ENCODE measurements at places on chromosomes 1 and 21. TPM values are rescaled to one million over a fixed set of nuclear protein-coding genes. Genes with fewer than 3 reads are reported as not detected.

The LCE1A gene
- not detected for polyA plus RNA-seq

- peak; percentile 44 for DNase-seq
These were observed 1.2 kb upstream of the RWDD3 start for GRCh38 chr1:95232646-95233318.

- DNase-seq = peak; percentile 86
These were observed 1.0 kb upstream of the KAZN start for GRCh38 chr1:14597343-14598006.

DNA sequence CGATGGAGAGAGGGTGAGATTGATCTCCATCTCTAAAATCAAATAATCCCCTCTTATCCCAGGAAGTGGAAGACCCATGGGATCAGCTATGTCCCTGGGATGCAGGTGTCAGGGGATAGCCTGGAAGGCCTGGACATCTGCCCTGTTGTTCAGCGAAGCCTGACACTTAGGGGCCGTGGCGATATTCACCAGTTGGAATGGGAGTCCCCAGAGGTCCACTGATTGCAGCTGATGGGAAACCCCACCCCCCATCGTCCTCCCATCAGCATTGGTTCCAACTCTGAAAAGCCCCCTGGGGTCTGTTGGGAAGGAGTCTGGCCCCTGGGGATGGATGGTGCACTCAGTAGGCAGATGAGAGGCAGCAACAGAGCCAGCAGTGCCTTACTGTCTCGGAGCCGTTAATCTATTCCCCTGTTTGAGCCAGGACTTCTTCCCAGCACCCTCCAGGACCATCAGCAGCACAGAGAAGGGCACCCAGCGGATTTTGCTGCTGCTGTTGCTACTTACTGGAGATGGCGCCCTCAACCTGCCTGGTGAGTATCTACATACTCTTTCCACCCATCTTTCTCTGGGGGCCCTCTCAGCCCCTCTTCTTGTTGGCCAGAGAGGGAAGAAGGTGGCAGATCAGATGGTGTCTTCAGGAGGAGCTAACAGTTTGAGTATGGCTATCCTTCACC lies 13.4 kb downstream of the CATSPER4 start:
- DNase-seq = no peak

DNA sequence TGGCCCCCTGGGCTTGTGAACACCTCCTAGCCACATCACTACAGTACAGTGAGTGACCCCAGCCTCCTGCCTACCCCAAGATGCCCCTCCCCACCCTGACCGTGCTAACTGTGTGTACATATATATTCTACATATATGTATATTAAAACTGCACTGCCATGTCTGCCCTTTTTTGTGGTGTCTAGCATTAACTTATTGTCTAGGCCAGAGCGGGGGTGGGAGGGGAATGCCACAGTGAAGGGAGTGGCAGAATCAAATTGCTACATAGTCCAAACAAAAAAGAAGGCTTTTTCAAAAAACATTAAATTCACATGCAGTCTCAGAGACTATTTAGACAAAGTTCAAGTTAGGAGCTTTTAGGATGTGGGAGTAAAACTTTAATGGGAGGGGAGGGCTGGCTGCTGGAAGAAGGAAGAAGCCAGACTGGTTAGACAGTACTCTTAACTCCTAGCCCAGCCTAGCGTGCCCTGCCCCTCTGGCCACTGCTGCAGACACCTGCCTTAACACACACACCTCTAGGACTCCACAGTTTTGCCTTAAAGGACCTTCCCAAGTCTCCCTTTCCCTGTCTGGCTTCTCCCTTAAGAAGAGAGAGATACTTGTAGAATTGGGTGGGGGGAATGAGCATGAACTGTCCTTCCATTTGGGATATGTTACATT lies 9.4 kb downstream of the PEA15 start:
- no peak for DNase-seq

The ZSCAN20 gene
- 0.99 TPM for polyA plus RNA-seq

DNA sequence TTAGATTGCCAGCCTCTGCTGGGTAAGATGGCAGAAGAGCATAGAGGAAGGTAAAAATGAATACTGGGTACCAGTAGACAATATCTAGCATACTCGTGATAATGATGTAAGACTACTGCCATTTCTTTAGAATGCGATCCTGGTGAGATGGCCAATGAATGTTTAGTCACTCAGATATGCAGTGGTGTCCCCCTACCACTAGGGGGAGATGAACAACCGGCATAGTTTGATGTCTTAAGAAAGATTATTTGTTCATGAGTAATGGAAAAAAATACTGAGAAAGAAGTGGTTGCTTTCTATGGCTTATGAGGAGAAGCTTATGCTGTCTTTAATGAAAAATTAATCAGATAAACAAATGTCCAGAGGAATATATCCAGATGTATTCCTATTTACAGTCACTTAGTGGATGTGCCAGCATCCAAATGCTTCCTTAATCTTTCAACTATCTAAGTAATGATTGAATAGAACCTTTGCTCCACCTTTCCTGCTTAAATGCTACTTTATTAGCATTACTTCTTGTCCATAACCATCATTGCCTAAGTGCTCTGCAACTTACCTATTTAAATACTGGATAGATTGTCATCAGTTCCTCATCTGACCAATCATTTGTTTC lies 256.6 kb downstream of the ST6GALNAC3 start:
- peak; percentile 81 for DNase-seq

The PUM1 gene
- polyA plus RNA-seq = 19.1 TPM

The NID1 gene
- 7.4 TPM for polyA plus RNA-seq

Measured in kidney (tissue), 22 donors.